ENCODE measurements at places on chromosomes 5 and 9.
A peak's percentile ranks its signal among the peaks of the same experiment; 100 is the strongest.

DNA sequence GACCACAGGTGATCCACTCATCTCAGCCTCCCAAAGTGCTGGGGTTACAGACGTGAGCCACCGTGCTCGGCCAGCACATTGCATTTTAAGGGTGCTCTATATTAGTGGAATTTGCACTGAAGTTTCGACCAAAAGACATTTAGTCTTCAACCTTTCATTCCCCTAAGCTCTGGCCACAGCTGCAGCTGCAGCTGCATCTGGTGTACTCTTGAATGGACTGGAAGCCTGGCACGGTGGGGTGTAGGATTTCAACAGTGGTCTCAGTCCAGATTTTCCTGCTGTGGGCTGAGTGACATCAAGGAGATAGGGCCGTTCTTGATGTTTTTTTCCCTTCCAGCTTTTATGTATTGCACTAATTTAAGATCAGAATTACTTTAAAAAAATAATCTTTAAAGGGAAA lies 255.2 kb downstream of the PDZD2 start:
- no peak for DNase-seq

DNA sequence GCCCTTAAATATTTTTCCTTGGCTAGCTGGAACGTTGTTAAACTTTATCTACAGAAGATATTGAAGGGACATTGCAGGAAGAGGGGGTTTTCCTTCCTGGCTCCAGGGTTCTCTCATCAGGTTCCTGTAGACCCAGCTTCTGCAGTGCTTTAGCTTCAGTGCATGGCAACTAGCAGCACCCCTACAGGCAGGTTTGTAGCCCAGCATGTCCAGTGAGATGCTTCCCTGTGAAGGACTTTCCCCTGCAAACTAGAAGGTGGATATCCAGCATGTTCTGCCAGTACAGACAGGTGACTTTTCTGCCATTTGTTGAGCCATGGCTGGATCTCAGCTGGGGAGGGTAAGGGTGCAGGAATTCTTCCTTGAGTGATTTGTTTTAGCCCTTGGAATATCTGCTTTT lies 10.4 kb downstream of the CCL28 start:
- DNase-seq, result peak; percentile 33

- no peak for DNase-seq
Measured at GRCh38 chr5:40480392-40480791, 199.3 kb upstream of the PTGER4 start.

GRCh38 chr5:110738503-110738811 lies 350 bp upstream of the SLC25A46 start:
- DNase-seq, result no peak

DNA sequence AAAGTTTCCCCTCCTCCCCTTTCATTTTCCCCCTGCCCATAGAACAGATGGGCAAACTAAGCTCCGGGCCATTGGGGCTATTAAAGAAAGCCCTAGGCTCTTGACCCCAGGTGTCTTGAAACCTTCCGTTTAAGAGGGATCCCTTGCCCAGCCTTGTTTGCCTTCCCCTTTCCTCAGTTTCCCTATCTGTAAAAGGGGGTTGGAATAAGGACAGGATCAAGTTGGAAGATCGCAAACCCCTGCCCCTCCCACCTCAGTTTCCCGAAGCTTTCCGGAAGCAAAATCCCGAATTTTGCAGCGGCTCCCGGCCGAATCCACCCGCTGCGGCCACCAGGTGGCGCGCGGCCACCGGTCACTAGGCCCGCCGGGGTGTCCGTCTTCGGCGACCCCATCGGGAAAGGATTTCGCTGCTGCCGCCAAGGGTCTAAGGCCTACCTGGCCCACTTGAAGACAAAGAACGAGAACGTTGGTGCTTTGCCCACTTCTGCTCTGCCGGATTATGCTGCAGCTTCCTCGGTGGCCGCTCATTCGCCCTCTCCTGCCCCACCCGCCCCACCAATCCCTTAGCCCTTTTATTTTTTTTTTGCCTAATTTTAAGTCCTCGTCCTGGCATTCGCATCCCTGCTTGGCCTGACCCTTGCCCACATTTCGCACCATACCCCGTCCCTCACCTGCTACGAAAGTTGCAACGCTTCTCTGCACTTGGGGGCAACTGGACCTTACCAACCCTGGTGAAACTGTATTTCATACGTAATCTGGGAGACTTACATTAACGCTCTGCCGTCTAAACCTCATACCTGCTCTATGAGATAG lies 962 bp upstream of the NR6A1 start:
- DNase-seq, result peak; percentile 76

- DNase-seq, result no peak
Measured at GRCh38 chr5:79235261-79235633, 684 bp upstream of the JMY start.

GRCh38 chr5:134092875-134093274 lies 21.6 kb upstream of the TCF7 start:
- peak; percentile 82 for DNase-seq

GRCh38 chr5:14108170-14108996 lies 34.8 kb upstream of the TRIO start:
- peak; percentile 87 for DNase-seq

GRCh38 chr9:75953218-75953617 lies 62.7 kb downstream of the PCSK5 start:
- peak; percentile 11 for DNase-seq

DNA sequence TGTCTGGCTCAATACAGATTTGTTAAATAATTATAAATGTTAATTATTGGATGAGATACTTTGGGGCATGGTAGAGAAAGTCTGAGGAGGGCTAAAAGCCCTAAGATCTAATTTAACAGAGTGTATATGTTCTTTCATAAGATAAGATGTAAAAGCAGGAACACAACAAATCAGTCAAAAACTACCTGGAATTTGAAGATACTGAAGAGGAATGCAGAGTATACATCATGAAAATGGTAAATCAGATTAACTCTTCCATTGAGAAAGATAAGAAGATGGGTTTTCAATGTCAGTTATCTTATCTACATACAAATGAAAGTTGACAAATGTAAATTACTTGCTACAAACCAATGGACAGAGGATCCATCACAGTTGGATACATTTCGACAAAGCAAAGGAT lies 107.3 kb upstream of the NFIB start:
- no peak for DNase-seq

GRCh38 chr5:150175536-150175935 lies 9.0 kb downstream of the CDX1 start:
- DNase-seq, result peak; percentile 17

- DNase-seq, result no peak
Measured at GRCh38 chr5:1665231-1665630, 134.4 kb downstream of the MRPL36 start.

GRCh38 chr9:93270976-93271375 lies 87.0 kb downstream of the WNK2 start:
- no peak for DNase-seq

GRCh38 chr5:161406880-161407279 lies 139.6 kb downstream of the GABRB2 start:
- DNase-seq, result no peak

GRCh38 chr9:127561491-127562278 lies 50.4 kb upstream of the STXBP1 start:
- DNase-seq, result peak; percentile 99

- no peak for DNase-seq
Measured at GRCh38 chr9:98099898-98100297, 19.1 kb downstream of the TRIM14 start.

DNA sequence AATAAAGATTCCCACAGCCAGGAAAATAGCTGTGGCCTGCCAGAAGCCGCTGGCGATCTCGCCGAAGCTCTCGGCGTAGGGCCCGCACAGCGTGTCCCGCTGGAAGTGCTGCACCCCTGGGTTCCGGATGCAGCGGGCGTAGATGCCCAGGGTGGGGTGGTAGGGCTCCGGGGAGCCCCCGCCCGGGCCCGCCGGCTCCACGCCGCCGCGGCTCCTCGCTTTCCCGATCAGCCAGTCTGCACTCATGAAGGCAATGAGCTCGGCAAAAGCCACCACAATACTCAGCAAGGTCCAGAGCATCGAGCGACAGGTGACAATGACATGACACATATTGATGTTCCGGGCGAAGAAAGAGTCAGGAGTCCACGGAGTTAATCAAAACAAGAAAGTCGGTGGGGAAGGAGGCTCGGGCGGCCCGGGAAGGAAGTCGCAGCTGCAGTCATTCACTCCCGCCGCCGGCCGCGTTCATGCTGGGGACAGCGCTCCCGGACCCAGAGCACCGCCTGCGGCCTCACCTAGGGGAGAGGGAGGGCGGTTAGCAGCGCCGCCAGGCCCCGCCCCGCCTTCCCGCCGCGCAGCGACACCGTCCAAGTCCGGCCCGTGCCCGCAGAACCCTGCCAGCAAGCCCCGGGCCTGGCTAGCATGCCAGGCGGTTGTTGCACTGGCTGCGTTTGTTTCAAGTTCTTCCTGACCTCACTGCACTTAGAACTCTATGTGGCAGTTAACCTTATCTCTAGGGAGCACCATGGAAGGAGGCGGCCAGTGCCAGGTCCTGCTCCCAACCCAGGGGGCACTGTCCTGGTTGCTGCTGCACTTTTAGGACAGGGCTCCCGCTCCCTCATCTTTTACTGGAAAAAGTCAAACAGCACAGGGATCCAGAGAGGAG lies 138.4 kb downstream of the LHFPL2 start:
- peak; percentile 58 for DNase-seq

- peak; percentile 72 for DNase-seq
Measured at GRCh38 chr5:61304590-61305381, 27.3 kb upstream of the ZSWIM6 start.

DNA sequence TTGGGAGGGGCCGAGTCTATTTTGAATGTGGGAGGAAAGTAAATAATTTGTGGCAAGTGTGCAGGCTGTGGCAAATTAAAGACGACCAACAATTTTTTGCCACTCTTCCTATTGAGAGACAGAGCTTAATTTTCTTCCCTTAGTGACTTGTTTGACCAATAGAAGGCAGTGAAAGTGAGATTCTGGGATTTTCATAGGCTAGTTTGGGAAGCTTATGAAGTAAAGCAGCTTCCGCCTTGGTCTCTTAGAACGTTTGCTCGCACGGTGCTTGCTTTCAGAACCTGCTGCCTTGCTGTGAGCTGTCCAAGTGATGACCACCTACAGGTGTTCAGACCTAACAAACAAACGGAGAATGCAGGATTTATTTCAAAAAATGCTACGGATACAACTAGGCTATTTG lies 6.7 kb upstream of the OR1N2 start:
- peak; percentile 8 for DNase-seq

- DNase-seq, result no peak
Measured at GRCh38 chr5:126538579-126538978, 56.4 kb downstream of the ALDH7A1 start.

GRCh38 chr9:123561046-123561445 lies 205.0 kb downstream of the CRB2 start:
- DNase-seq, result no peak

DNA sequence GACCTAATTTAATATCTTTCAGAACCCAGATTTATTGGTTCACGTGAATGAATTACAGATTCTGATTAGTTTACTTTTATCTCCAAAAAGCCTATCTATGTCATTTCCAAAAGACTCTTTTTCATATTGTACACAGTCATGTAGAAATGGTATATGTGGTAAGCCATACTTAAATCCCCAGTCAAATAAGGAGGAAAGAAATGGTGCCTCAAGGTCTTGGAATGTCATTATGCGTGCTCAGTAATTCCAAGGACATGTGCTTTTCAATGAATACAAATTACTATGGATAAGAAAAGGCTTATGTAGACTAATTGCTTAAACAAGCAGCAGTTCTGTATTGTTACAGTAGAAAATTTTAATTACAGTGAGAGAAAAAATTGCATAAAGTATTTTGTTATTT lies 64.1 kb upstream of the TYRP1 start:
- peak; percentile 49 for DNase-seq

DNA sequence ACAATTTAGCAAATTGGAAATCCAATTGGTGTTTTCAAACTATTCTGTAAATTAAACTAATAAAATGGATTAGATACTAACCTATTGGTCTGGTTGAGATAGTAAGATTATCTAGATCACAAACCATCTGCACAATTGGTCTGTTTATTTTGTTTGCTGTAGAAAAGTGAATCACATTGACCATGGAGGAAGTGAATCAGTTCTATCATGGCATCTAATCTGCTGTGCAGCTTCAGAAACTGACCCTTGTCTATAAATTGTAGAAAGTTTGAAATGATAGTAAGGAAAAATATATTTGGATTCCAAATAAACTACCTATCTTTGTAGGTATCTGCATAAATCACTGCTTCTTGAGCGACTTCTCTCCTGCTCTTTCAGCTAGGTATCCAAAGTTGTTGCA lies 1865.4 kb downstream of the MAT2B start:
- no peak for DNase-seq

Data from kidney tubule cell (primary cell).